ENCODE measurements at places on chromosomes 5 and 9.
A peak's percentile ranks its signal among the peaks of the same experiment; 100 is the strongest.

- peak; percentile 46 for DNase-seq
These were observed 51.0 kb downstream of the FKTN start for GRCh38 chr9:105608721-105609598.

DNA sequence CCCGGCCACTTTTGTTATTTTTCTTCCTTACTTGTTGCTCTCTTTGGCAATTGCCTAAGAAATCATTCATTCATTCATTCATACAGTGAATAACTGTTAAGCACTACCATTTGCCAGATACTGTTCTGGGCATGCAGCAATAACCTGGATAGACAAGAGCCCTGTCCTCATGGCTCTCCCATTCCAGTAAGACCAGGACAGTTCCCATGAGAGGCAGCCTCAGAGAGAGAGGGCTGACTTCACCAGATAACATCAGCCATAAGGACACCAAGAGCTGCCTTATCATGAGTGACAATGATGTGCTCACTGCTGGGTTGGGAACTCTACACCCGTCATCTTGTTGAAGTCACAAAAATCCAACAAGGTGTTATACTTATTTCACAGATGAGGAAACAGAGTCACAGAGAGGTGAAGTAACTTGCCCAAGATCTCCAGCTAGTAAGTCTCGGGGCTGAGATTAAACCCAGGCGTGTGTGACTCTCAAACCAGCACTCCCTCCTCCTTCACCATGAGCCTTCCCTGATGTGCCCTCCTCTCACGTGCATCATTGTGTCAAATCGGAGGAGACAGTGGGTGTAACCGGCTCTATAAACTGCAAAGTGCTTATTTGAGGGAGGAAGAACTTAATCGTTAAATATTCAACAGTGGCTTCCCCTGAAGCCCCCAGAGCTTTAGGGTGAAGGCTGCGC, 61.1 kb upstream of the TBC1D2 start:
- DNase-seq, result no peak

DNA sequence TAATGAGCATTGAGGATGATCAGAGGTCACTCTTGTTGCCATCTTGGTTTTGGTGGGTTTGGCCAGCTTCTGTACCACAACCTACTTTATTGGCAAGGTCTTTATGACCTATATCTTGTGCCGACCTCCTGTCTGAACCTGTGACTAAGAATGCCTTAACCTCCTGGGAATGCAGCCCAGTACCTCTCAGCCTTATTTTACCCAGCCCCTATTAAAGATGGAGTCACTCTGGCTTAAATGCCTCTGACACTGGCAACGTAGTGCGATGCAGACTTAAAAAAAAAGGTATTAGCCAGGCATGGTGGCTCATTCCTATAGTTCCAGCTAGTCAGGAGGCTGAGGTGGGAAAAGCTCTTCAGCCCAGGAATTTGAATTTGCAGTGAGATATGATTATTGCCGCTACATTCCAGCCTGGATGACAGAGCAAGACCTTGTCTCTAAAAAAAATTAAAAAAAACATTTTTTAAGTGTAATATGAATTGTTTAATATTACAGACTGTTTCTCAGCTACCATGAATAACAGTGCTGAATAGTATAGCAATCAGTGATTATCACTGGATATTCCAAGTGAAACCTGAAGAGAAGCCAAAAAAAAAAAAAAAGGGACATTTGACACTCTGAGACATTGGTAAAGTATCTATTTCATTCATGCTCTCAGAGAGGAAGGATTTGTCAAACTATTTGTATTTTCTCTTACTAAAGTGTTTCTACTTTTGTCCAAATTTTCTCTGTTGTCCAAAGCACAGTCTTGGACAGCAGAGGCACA, 18.3 kb upstream of the STOM start:
- DNase-seq, result no peak

DNA sequence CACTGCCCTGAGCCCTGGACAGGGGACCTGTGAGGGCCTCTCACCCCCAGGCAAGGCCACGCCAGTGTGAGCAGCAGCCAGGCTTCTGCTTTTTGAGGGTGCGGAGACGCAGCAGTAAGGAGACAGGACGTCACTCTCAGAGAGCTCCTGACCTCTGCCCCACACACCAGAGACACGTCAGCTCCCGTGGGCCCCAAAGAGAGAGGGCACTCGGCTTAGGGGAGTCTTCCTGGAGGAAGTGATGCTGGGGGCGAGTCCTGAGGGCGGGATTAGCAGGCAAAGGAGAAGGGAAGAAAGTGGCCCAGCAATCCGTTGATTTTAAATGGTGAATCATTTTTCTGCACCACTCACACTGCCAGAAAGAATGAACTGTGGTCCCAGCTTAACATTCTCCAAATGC, 24.0 kb upstream of the SLC9A3 start:
- no peak for DNase-seq

DNA sequence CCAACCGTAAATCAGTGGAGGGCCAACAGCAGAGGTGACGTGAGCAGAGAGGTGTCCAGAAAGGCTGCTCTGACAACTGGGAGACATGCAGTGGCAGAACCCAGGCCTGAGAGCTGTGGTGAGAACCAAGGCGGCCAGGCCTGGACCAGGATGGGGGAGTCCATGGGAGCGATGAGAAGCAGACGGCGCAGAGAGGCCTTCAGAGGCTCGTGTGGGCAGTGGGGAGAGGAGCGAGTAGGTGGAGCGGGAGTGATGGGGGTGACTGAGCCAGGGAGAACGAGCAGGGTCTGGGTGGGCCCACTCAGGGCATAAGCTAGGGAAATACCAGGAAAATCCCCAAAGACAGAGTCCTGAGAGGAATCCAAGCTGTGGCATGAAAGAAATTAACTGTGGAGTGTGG, 7.9 kb upstream of the IL3 start:
- no peak for DNase-seq

DNA sequence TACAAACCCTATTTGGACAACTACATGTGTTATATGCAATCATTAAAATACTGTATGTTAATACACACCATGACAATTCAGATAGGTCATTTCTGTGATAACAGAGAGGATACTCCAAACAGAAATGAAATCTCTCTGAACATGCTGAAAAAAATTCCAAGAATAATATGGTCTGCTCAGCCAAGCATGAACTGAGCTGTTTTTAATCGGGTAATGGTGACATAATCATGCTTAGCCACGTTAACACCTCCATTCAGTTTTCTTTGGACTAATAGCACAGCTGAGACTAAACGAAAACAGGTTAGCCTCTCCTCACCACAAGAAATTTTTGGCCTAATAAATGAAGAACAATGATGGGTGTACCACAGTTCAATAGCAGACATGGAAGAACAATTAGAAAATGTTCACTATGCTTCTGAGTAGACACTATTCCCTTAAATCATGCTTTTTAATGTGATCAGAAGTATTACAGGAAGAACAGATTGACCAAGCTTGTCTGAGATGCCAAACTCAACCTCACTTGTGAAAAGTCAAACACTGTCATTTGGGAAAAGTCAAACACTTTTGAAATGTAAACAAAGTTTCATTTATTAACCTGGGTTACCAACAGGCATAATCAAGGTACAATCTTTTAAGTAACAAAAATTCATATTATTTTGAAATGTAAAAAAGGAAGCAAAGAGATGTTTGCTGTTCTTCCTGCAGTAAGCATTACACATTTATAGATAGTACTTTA, 19.4 kb downstream of the RAB14 start:
- DNase-seq, result no peak

DNA sequence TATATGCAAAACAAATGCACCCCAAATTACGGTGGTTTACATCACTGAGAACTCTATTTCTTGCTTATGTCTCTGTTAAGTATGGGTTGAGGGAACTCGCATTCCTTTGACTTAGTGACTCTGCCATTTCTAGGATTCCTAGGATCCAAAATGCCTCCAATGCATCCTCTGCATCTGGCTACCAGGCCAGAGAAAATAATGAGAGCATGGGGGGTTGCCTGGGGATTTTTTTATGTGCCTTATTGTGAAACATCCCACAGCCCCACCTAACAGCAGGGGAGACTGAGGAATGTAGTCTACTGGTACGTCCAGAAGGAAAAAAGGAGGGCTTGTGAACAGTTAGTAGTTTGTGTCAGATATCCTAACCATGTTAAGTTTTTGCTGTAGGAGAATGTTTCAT, 466.0 kb upstream of the ARRDC3 start:
- no peak for DNase-seq

DNA sequence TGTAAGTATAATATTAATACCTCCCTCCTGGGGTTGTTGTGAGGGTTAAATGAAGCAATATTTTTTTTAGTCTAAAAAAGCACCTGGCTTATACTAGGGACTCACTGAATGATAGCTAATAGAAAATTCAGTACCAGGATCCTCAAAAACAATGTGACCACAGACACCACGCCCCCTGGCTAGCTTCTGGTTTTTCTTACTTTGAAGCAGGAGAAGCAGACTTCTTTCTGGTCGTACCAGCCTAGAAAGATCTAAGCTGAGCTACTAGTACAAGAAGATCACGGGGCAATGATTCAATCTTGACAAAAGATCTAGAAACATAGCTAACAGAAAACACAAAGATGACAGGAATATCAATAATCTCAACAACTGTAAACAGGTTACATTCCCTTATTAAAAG, 218.5 kb upstream of the SLC30A5 start:
- no peak for DNase-seq

GRCh38 chr9:137138722-137139467, at the start of gene GRIN1:
TSS of gene GRIN1 (plus strand) at chr9:137139154. CDS start at chr9:137139487, 333 bp downstream.
- no peak for DNase-seq

DNA sequence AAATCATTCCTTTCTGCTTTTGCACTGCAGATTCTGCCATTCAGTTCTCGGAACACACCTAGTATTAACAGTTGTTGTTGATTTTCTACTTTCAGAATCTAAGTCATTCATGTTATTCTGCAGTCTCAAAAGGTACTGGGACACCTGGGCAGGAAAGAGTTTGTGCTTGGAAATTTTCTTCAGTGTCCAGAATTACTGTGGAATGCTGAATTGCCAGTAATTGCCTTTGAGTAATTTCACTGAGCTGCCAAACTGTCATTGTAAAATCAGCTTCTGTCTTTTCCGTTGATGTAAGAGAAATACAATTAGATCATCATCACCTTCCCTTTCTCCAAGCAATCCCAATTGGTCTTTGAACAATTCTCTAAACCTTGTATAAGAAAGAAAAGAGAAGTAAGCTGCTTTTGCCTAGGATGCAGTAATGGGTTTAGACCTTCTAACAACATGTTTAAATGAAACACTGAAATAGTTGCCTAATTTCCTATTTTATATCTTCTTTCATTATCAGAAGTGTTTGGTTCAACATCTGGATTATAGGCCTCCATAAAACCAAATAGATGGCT, 75.7 kb upstream of the TGFBR1 start:
- DNase-seq, result no peak

DNA sequence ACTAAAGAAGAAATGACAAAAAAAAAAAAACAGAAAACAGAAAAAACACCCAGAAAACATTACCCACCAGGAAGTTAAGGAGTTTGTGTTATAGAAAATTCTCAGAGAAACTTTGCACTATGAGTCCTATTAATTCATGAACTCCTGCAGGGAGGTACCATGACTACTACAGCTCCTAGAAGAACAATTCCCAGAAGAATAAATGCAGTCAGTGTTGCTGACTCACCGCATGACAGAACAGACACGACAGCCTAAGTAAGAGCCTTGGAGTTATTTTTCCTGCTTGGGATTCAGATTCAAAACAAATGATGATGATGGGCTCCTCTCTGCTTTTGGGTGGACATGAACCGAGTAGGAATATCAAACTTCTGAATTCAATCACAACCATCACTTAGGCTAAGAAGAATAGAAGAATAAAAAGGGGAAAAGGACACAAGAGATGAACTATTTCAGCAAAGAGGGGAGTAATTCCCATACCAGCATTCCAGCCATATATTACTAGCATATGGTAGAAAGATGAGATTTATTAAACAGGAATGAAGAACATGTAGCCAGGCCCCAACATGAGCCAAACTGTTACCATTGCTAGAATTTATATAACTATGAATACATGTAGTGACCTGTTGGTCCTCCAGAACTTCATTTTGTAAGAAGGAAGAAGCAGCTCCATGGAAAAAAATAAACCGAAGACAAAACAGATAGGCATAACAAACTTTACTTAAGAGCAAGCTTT, 209.6 kb upstream of the PDE4D start:
- DNase-seq, result no peak

GRCh38 chr9:7656636-7657035, 142.9 kb downstream of the DMAC1 start:
- DNase-seq, result no peak

DNA sequence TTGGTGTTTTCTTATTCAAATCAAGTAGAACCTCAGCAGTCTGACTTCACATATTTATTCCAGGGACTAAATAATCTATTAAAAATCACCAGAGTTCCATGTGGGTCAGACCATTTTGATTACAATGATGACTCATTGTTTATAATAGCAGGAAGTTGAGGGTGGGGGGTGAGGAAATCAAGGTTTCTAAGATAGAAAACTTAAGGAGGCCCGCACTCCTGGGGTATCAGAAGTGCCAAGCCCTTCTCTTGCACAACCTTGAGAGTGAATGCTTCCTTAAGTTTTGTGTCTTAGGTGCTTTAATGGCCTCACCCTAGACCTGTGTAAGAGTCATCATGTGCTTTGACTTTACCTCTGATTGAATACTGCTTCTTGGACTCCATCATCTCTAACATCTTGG, 31.9 kb upstream of the NPR3 start:
- no peak for DNase-seq

GRCh38 chr5:54249210-54250028, 61.0 kb downstream of the ARL15 start:
- peak; percentile 22 for DNase-seq

- DNase-seq, result peak; percentile 98
These were observed at the start of gene FANCC for GRCh38 chr9:95317119-95317892. TSS of gene FANCC (minus strand) at chr9:95317709. CDS start at chr9:95249291, 68,418 bp downstream.

DNA sequence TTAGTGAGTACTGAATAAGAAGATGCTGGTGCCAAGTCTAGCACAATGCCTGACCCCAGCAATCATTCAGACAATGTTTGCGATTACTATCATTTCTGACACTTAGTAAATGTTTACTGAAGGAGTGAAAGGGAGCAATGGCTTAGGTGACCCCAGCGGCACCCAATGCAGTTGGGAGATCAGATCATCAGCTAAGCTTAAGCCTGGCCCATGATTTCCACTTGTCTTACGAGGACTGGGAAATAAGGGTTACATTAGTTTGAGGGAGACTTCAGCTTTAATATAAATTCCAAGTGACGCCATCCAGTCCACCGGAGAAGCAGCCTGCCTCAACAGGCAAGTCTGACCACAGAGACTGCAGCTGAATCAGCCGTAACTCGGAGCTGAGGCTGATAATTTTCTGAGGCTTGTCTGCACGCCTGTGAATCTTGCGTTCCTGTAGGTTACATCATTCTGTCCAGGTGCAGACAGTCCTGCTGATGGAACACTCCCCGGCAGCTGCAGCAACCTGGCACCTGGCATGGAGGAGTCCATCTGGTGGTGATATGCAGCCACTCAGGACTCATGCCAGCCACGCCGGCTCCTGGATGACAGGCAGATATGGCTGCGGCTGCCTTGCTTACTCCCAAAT, 34.9 kb upstream of the FGF1 start:
- DNase-seq, result peak; percentile 67

GRCh38 chr9:134833294-134833880, 47.2 kb upstream of the FCN2 start:
- no peak for DNase-seq

- no peak for DNase-seq
These were observed 141.4 kb downstream of the NPR3 start for GRCh38 chr5:32852535-32852934.

GRCh38 chr5:65133477-65134110, 348.1 kb downstream of the ADAMTS6 start:
- DNase-seq, result no peak

All from NCI-H1417 (cell line).